ENCODE measurements at places on chromosomes 7 and 10.
A peak's percentile ranks its signal among the peaks of the same experiment; 100 is the strongest.

DNA sequence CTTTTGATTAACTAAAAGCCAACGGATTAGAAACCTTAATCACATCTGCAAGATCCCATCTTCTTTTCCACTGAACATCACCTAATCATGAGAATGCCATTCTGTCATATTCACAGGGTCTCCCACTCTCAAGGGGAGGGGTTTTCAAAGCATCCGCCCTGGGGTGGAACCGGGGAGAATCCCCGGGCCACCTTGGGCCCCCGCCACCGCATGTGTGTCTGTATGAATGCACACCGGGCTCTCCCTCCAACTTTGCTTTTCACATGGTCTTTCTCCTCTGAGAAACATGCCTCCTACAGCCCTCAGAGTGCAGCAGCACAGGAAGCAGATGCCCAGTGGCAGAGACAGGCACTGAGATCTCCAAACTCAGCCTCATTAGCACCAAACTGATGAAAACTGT, 233.2 kb upstream of the PPP2R2D start:
- peak; percentile 27 for DNase-seq

- DNase-seq = no peak
Observed at GRCh38 chr7:105097619-105098018, 83.6 kb downstream of the KMT2E start.

GRCh38 chr7:116164552-116165306, 45.6 kb upstream of the TES start:
- DNase-seq = no peak

GRCh38 chr10:11446133-11446532, 165.3 kb downstream of the USP6NL start:
- no peak for DNase-seq
